ENCODE measurements at places on chromosomes 5 and 9. TPM values are rescaled to one million over a fixed set of nuclear protein-coding genes. Genes with fewer than 3 reads are reported as not detected.

GRCh38 chr5:96144289-96144688 is 182.6 kb upstream of the ELL2 start:
- no peak overlapping the region for H3K27ac ChIP-seq
- H3K4me3 ChIP-seq: no peak overlapping the region
- no peaks in the 10 kb centered on the region for H3K27me3 ChIP-seq
- DNase-seq: no peak
- no peaks in the 10 kb centered on the region for H3K4me1 ChIP-seq
- no peaks in the 10 kb centered on the region for H3K36me3 ChIP-seq

- H3K4me1 ChIP-seq: no peaks in the 10 kb centered on the region
- H3K27me3 ChIP-seq: no peaks in the 10 kb centered on the region
- H3K27ac ChIP-seq: no peak overlapping the region
- no peaks in the 10 kb centered on the region for H3K36me3 ChIP-seq
- H3K4me3 ChIP-seq: no peak overlapping the region
- DNase-seq: no peak
These were observed 67.7 kb upstream of the ST8SIA4 start for GRCh38 chr5:100970646-100971255.

- no peak overlapping the region for H3K27ac ChIP-seq
- DNase-seq: no peak
- no peaks in the 10 kb centered on the region for H3K27me3 ChIP-seq
- no peaks in the 10 kb centered on the region for H3K4me1 ChIP-seq
These were observed 565.3 kb upstream of the BRINP1 start for GRCh38 chr9:119934497-119934896.

- no peak overlapping the region for H3K4me3 ChIP-seq
- peak overlapping the region; percentile 37 for H3K27ac ChIP-seq
- DNase-seq: no peak
- no peaks in the 10 kb centered on the region for H3K27me3 ChIP-seq
- H3K36me3 ChIP-seq: peaks cover 15% of the 10 kb centered on the region
These were observed 48.9 kb downstream of the ERMP1 start for GRCh38 chr9:5783982-5784381.

ANKRD34B gene
- not detected for total RNA-seq
